ENCODE measurements at places on chromosomes 3 and 15.

- no peak for DNase-seq
Measured at GRCh38 chr3:29064085-29064484, 216.8 kb upstream of the RBMS3 start.

- DNase-seq = no peak
Measured at GRCh38 chr3:77139624-77140023, 99.7 kb downstream of the ROBO2 start.

DNA sequence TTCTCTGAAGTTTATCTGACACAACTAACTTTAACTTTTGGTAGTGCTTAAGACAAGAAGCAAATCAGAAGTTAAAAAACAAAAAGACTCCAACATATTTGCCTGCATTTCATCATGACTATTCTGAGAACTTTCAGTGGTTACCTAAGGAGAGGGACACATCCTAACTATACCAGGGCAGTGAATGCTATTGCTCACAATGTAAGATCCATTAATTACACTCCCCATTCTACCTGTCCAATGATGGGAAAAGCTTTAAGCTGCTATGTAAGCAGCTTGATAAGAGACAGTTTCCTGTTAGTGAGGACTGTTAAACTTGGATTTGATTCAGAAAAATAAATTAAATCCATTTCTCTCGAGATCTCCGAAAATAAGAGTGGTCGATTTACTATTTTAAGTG is 37.5 kb downstream of the SERPINI1 start:
- no peak for DNase-seq

DNA sequence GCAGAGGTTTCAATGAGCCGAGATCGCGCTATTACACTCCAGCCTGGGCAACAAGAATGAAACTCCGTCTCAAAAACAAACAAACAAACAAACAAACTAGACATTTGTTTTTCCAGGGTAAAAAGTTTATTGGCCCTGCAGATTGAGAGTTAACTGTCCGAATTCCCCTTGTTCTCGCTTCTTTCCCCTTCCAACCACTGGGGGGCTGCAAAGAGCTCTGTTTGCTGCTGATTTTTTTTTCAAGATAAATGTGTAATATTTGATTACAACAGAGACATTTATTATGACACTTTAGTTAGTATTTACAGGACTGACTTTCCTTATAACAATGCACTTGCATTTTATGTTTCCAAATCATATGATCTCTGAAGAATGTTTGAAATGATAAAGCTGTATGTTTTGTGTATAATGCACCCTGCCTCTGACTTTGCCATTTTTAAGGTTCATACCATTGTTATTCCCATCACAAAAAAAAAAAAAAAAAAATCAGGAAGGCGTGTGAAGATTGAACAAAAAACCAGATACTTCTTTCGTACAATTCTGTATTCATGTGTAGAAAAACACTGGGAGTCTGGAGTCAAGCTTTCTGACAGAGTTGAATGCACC is 2.8 kb downstream of the CLSTN2 start:
- peak; percentile 42 for DNase-seq

GRCh38 chr3:170692720-170693119 is 106.8 kb upstream of the SLC7A14 start:
- DNase-seq = no peak

GRCh38 chr3:148903941-148904340 is 38.8 kb downstream of the CPA3 start:
- no peak for DNase-seq

- no peak for DNase-seq
Measured at GRCh38 chr3:59422312-59422711, 372.5 kb upstream of the CFAP20DC start.

GRCh38 chr3:150220041-150220440 is 188.1 kb upstream of the TSC22D2 start:
- no peak for DNase-seq

- no peak for DNase-seq
Measured at GRCh38 chr3:175702956-175703355, 843.8 kb downstream of the NAALADL2 start.

DNA sequence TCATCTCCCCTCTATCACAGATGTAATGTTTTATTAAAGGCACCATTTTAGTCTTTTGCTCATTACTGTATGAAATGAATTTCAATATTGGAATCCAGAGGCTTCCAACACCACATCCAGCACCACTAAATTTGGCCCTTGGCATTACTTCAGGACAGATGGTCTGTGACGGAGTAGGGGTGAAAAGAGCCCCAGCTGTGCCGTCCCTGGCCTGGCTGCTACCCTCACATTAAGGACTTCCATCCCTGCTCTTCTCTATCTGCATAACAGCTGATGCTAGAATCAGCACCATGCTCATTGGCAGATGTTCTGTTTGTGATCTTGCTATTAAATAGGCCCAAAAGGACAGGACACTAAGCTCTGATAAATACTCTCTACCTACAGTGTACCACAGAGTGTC is 152.9 kb downstream of the IL1RAP start:
- no peak for DNase-seq

- no peak for DNase-seq
Measured at GRCh38 chr15:79064496-79064895, 26.1 kb downstream of the RASGRF1 start.

DNA sequence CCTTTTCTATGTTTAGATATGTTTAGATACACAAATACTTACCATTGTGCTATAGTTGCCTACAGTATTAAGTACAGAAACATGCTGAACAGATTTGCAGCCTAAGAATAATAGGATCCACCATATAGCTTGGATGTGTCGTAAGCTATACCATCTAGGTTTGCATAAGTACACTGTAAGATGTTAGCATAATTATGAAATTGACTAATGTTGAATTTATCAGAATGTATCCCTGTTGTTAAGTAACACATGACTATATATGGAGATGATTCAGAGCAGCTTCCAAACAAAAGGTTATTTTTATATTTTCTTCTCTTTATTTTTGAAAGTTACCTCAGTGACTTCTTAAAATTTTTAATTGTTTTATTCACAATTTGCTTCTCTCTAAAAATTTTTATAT is 2.4 kb downstream of the SLC28A2 start:
- no peak for DNase-seq

DNA sequence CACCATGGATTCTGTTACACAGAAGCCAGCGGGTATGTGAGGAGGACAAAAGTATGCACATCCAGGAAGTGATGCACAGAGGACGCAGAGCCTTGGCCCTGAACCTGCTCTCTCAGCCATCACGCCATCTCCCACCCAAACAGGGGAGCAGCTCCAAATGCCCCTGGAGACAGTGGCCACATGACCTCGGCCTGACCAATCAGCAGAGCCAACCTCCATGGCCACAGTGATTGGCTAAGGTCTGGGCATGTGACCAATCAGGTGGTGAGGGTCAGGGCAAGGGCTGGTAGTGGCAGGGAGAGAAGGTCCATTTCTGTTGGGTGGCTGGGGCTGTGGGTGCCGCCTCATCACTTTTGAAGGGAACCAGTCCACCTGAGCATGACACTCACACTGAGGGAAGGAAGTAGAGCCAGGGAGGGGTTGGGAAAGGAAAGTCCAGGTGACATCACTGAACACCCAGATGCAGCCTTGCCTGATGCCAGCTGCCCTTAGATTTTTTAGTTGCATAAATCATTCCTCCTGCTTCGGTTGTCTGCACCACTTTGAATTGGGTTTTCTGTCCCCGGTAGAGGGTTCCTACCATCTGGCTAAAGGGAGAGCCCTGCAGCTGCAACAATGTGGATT is 70.3 kb upstream of the IQSEC1 start:
- DNase-seq = no peak

- peak; percentile 37 for DNase-seq
Measured at GRCh38 chr3:194137008-194137505, 1.1 kb downstream of the HES1 start.

DNA sequence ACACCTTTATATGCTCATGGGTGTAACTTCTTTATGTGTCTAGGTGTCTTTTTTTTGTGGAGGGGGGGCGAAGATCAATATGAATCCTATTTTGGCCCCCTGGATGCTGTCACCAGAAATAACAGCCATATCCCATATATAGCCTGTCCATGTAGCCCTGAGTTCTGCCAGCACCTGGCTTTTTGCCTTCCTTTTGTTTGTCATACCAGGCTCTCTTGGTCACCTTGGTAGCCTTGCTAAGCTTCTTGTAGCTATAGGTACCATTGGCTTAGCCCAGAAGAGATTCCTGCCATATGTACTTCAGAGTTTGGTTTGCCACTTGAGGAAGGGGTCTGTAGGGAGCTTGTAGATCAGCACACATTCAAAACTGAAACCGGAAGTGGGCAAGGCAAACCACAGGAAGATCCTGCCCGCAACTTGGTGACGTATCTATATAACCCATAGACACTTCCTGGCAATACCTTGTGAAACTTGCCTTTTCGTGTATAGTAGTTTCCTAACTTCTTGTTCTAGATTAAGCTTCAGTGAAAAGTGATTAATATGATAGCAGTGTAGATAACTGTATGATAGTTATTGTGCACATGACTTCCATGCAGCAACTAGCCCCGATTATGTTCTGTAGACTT is 11.9 kb downstream of the RASA2 start:
- DNase-seq = no peak

DNA sequence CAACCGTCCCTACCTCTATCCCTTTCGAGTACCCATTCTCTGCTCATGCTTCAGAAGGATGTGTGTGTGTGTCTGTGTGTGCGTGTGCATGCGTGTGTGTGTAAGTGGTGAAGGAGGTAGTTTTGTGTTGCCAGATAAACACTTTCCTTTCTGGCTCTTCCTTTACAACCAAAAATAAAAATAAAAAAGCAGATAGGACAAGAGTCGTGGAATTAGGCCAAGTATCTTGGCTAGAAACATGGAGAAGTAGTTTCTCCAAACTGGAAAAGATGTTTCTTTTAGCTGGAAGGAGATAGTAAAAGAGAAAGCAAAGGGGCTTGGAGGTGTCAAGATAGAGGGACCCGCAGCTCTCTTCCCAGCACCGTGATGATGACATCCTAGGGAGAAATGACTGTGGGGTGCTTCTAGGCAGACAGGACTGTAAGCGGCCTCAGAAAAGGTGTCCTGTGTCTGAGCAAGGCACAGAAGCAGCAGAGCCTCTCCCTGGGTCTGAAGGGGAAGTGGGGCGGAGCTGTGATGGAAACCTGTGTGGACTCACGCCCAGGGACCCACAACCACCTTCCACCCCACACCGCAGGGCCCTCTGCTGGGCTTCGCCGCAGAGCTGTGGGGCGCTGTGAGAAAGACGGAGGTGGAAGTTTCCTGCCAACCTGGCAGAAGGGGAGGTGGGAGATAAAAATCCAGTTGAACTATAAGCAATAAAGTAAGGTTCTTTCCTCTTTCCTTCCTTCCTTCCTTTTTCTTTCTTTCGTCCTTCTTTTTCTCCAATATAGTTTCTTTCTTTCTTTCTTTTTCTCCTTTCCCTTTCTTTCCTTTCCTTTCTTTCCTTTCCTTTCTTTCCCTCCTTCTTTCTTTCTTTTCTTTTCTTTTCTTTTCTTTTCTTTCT is 35.3 kb downstream of the MUC20 start:
- DNase-seq = no peak

DNA sequence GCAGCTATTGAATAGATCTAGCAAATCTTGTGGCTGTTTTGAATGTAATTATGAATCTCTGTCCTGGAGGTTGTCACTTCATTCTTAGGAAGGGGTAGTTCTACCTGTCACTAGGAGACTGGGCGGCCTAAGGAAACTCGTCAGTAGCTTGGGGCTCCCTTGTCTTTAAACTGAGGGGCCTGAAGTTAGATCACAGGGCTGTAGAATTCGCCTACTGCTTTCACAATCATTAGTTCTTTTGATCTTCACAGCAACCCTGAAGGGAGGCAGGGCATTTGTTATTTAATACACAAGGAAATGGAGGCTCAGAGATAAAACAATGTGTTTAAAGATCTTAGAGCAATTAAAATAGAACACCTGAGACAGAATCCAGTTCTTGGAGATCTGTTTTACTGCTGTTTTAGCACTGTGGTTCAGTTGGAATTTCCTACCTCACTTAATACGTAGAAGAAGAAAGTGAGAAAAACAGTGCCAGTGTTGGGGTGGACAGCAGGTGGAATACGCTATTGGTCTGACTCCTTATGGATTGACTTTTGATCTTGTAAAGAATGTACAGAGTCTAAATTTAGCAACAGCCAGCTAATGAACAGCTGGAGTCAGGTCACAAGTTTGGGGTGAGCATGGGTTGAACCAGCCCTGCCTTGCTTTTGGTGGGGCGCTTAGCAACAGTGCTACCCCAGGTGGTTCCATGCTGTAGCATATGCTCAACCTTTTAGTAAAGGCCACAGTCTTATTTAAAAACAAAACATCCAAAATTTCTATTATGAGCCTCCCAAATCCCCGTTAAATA is 71.4 kb upstream of the BHLHE40 start:
- no peak for DNase-seq

DNA sequence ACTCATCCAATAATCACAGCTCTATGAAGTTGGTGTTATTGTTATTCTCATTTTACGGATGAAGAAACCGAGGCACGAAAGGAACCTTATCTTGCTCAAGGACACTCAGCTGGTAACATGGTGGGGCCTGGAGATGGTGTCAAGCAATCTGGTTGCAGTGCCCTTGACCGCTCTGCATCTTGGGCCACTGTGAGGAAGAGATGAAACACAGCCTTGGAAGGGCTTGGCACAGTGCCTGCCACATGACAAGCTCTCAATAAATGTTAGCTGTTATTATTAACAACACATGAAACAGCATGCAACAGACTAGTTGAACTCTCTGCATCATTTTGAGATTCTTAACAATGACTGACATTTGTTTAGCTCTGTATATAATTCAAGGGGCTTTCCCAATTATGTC is 10.1 kb upstream of the ITGA11 start:
- DNase-seq = no peak

DNA sequence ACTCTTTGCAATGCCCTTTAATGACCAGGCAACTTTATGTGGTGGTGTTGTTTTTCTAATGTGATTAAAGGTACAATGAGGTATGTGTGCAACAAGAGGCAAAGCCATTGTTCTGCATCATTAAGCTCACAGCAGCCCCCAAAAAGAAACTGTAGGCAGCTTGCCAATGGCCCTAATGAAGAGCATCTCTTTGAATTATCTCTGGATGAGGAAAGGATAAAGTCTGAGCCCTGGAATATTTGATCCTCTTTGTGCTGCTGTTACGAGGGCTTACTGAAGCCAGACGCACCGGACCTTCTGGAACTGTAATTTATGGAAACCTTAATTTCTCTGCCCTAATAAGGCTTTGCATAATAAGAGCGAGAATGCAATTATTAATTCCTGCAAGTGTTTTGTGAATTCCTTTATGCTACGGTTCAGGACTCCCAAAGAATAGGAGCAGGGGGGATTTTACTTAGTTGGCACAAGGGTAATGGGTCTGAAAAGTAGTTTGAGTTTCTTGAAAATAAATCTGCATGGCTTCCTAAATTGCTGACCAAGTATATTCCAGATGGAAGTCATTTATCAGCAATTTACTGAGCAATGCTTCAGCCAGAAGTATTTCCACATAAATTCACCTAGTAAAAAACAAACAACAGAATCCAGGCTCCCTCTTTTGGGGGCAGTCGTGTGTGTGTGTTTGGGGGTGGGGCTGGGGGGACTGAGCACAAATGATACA is 193.4 kb downstream of the PDZRN3 start:
- DNase-seq = no peak

All from LoVo (cell line).